ENCODE measurements at places on chromosomes 11 and 22. TPM values are rescaled to one million over a fixed set of nuclear protein-coding genes. Genes with fewer than 3 reads are reported as not detected.

The ASCL3 gene
- polyA plus RNA-seq: not detected

GRCh38 chr11:112514011-112514740, 253.5 kb upstream of the PLET1 start:
- no peak for DNase-seq

GRCh38 chr11:62665599-62666258, 617 bp downstream of the CSKMT start:
- DNase-seq: no peak

DNA sequence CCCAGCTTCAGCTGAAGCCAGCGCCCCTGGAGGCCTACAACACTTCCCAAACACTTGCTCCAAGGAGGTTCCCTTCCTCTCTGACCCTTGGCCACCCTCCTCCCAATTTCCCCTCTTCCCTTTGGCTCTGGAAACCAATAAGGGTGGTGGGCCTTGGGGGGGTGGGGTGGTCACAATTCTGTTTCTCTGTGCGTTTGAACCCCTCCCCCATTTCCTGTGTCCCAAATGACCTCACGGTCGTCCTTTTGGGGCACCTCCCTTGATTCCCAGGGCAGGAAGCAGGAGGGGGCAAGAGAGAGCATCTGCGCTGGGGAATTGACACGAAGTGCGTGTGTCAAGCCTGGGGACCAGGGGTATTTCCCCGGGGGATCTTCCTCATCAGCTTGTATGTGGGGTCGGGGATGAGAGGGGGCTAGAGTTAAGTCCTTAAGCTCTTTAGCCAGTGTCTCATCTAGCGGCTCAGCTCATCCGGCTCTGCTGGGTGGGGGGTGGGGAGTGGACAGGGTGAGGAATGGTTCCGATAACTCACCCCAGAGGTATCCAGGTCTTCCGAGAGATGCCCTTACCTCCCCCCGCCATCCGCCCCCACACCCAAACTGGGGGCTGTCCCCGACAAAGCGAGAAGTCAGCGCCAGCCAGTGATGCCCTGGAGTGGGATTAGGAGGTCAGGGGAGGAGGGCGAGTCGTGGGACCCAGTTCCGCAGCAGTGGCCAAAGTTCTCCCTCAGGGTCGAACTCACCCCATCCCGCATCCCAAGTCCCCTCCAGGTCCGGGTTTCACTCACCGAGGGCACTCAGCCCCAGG, 587 bp downstream of the ESAM start:
- no peak for DNase-seq

The TNNT3 gene
- 0.66 TPM for polyA plus RNA-seq

The APOL5 gene
- not detected for polyA plus RNA-seq

The P2RY2 gene
- polyA plus RNA-seq: 6.5 TPM

- no peak for DNase-seq
These were observed 160.7 kb downstream of the BUD13 start for GRCh38 chr11:116611998-116612620.

DNA sequence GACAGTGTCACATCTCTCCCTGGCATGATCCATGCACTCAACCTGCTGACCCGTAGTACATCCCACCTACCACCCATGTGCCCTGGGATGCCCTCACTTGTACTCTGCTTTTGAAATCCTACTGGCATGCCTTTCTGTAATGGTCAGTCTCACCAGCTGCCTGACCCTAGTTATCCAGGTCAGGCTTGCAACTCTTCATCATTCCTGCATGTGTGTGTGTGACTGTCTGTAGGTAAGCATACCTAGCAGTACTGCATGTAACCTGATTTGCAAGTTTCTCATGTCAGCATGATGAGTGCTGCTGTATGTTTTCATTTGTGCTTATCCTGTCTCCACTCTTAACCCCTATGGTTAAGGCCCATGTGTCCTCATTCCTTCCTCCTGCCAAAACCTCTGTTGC, 202.0 kb upstream of the MTNR1B start:
- DNase-seq: no peak

DNA sequence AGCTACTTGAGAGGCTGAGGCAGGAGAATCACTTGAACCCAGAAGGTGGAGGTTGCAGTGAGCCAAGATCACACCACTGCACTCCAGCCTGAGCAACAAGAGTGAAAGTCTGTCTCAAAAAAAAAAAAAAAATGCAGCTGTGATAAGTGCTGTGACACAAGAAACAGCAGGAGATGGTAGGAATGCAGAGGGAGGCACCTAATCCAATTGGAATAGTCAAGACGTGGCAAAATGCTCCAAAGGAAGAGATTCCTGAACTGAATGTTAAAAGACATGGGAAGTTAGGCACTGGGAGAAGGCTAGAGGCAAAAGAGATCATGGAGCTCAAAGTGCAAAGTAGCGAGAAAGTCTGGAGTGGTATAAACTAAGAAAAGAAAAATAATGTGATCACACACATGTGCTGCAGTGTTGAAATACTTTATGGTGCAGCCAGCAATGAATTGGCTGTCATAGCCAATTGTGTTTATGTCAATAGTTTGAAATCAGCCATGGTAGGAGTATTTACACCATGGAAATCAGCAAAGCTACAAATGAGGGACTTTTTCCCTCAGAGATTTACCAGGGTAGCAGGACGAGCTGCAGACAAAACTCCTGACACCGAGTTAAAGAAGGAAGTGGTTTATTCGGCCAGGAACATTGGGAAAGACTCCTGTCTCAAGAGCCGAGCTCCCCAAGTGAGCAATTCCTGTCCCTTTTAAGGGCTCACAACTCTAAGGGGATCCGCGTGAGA, 40.9 kb upstream of the LIPT2 start:
- DNase-seq: peak; percentile 64

The GDPD4 gene
- polyA plus RNA-seq: not detected
